Stimulated activated CD8-positive, alpha-beta memory T cell treated with anti-CD3 and anti-CD28 coated beads, Interleukin-7, amount 100 ng/mL, for 4 hours (primary cell): ENCODE measurements at places on chromosomes 6 and 20.

- DNase-seq = no peak
Measured at GRCh38 chr6:115948751-115949150, 111.9 kb downstream of the FRK start.

DNA sequence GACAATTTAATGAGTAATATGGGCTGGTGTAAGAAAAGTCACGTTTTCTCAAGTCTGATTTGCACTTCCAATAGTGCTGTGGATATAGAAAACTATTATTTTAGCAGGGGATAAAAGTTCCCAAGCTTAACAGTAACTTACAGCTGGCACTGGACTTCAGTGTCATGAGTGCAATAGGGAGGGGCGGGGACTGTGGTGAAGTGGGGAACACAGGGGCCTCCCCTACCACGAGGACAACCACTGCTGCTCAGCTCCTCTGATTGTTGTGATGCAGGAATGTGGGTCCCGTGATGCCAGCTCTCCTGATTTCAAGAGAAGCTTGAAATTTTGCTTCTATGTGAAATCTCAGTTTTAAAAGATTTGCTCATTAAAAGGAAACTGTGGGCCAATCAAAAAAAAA lies 24.0 kb downstream of the SLC13A3 start:
- DNase-seq = no peak

DNA sequence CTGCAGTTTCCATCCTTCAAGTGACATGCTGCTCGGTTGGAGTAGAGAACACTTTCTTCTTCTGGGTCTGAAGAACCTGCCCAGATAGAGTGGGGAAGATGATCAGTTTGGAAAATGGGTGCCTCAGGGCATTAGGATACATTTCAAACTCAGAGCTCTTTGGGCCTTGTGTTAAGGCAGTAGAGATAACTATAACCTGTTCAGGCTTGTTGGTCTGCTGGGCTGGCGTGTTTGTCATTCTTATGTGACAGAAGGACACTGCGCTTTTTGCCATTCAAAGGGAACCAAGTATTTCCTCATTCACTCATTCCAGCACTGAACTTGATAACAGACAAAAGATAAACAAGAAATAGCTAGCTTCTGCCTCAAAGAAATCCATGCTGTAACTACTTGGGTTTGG lies 3.8 kb downstream of the TOMM34 start:
- DNase-seq = no peak

GRCh38 chr20:16477632-16478031 lies 95.6 kb downstream of the KIF16B start:
- DNase-seq = no peak

DNA sequence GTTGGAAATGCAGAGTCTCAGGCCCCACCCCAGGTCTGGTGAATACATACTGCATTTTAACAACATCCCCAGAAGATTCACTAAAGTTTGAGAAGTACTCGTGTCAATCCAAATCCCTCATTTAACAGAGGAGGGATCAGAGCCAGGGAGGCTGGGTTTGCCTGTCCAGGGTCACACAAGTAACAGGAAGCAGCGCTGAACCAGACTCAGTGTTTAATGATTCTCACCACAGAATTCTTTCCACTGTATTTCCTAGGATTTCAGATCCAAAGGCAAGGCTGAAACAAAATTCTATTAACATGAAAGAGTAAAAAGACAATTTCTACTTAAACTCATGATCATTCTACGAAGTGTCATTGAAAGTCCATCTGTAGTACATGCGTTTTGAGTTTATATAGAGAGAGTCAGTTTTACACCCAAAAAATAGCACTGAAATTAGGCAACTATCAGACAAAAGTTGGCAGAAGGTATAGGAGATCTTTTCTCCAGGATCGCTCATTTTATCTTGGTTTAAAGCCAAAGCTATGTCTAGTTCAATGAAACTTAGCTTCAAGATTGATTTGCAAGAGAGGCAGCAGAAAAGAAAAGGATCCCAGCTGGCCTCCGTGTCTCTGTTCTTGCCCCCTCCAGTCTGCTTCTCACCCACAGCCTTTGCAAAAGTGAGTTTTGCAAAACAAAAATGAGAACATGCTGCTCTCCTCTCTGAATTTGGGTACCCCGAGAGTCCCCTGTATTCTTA lies 6.0 kb upstream of the AGPAT4 start:
- DNase-seq = no peak

GRCh38 chr20:39602649-39603048 lies 640.5 kb downstream of the DHX35 start:
- no peak for DNase-seq

DNA sequence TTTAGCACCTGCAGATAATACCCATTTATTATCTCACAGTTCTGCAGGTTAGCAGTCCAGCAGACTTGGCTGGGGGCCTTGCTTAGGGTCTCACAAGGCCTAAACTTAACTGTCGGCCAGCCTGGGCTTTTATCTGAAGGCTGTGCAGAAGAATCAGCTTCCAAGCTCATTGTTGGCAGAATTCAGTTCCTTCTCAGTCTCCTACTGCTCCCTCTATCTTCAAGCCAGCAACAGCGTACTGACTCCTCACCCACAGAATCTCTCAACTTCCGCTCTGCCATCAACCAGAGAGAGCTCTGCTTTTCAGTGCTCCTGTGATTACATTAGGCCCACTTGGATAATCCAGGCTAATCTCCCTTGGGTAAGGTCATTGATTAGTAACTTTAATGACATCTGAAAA lies 30.2 kb upstream of the NHSL1 start:
- no peak for DNase-seq

DNA sequence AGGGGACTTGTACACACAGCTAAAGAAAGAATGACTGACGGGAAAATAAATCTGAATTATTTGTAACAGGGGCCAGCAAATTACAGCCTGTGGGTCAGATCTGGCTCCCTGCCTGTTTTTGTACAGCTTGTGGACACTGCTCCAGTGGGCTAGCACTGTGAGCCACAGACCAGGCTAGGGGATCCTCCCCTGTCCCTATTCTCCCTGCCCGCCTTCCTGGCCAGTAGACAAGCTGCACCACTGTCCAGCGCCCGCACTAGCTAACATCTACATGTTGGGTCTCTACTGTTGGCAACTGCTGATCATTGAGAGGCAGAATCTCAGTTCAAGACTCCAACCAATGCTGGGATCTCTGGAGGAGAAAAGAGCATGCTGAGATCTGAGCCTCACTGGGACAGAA lies 10.7 kb downstream of the OSER1 start:
- DNase-seq = no peak

DNA sequence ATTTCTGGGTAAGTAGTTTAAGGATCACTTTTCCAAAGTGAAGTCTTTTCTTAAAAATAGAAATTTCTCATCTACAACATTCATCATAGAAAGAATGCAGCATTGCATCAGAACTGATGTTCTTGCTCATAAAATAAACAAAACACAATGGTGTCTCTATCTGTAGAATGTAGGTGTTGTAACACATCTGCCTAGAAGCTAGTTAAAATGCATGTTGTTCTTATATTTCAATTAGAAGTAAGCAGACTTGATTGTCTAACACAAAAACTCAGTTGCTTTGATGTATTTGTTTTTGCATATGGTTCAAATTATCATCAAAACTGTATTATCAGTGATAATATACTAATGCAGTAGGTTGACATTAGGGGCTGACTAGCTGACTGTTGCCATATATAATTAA lies 654.7 kb upstream of the FLRT3 start:
- no peak for DNase-seq
